ENCODE measurements at places on chromosomes 12 and 14.

- peak; percentile 43 for DNase-seq
Measured at GRCh38 chr12:93802698-93803423, 125.7 kb downstream of the CRADD start.

DNA sequence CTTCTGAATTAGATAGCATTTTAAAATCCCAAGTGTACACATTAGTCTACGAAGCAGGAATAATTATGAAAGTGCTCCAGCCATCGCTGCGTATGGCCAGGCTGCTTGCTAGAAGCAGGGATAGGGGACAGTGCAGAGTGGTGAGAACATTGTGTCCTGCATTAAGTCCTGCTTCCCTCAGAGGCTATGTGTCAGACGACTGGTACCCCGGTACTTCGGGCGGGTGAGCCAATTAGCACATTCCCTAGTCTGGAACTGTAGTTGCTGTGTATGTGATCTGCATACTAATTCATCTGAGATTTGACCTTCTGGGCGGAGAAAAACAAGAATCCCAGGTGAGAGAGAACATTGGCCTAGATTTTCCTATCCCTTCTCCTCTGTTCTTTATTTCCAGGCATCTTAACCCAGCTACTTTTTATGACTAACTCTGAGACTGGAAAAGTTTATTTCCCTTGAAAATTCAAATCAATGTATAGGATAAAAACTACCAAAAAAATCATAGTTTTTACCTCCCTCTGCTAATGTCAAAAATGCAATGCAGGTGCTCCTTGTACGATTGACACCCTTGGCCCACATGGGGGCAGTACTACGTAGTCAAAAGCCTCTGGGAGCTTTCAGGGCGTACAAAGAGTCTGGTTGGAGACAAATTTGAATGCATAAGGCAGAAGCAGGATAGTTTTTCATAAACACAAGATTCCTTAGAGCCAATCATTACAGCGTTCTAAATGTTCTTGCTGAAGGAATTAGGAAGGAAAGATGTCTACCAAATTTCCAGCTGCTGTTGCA is 764.3 kb downstream of the NOVA1 start:
- DNase-seq, result peak; percentile 53

DNA sequence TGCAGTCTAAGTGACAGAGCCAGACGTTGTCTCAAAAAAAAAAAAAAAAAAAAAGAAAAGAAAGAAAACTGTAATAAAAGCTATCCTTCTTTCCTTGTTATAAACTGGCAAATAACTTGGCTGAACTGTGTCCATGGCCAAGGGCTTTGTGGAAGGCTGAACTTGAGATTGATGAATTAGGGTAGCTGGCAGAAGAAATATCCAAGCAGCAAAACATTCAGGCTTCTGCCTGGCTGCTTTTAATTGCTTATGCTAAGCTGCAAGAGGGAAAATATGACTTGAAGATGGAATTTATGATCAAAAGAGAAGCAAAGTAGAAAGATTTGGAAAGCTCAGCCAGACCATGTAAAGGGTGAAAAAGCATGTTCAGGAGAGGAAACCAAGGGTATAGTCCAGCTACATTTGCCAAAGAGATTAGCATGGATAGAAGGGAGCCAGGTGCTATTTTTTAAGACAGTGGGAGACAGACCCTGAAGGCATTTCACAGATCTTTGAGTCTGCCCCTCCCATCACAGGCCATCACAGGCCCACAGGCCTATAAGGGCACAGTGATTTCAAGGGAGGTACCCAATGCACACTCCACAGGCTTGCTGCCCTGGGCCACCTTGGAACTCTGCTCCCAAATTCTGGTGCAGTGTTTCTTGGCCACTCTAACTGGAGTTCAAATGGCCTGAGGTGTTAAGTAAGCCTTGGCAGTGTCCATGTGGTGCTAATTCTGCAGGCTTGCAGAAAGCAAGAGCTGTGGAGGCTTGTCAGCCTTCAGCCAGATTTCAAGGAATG is 226.0 kb downstream of the AEBP2 start:
- DNase-seq, result no peak

GRCh38 chr12:82725741-82726140 is 39.0 kb downstream of the TMTC2 start:
- no peak for DNase-seq

GRCh38 chr14:104076743-104077142 is 8.8 kb upstream of the ASPG start:
- DNase-seq, result peak; percentile 20

DNA sequence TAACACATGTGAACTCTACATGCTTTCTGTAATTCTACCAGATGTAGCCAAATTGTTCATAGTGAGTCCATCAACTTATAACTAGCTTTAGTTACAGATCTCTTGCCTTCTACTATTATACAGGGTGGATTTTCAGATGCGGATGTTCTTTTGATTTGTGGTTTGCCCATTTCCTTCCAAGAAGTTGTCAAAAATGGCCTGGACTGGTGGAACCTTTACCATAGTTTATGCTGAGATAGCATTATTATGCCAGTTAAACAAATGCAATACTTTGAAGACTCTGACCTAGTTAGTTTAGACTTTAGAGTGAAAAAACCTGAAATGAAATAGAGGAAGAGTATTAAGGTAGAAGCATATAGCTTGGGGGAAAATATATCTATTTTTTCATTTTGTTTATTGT is 27.4 kb upstream of the CFL2 start:
- peak; percentile 30 for DNase-seq

GRCh38 chr12:62843716-62844115 is 91.2 kb downstream of the PPM1H start:
- no peak for DNase-seq

GRCh38 chr12:79655036-79655435 is 35.7 kb downstream of the PAWR start:
- no peak for DNase-seq

GRCh38 chr12:2783936-2784600 is 10.7 kb upstream of the FKBP4 start:
- peak; percentile 74 for DNase-seq

GRCh38 chr12:115230606-115231005 is 546.6 kb upstream of the TBX3 start:
- no peak for DNase-seq

- no peak for DNase-seq
Measured at GRCh38 chr14:81055971-81056370, 100.5 kb downstream of the TSHR start.

GRCh38 chr14:22685467-22685866 is 41.3 kb upstream of the OR6J1 start:
- DNase-seq, result no peak

DNA sequence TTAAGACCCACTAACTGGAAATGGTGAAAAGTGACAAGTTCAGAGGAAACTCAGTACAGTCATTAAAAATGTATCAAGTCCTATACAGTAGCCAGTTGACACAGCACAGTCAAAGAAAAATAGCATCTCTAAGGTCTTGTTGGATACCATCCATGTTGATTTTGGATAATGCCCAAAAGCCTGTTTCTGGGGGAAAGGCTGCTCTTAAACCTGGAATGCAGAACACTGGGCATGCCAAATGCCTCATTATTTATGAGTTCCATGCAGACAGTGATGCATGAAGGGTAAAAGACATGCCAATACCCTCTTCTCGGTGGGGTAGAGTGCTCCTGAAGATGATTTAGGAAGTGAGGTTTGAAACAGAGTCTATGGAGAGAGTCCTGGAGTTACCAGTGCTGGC is 29.6 kb downstream of the KCNK13 start:
- no peak for DNase-seq
